ENCODE measurements at places on chromosomes 3 and 15. TPM values are rescaled to one million over a fixed set of nuclear protein-coding genes. Genes with fewer than 3 reads are reported as not detected.

The CTXN2 gene
- not detected for total RNA-seq

The IL17RC gene
- total RNA-seq: 21.3 TPM

The MAGI1 gene
- total RNA-seq: 15.7 TPM

The SLC15A2 gene
- 0.26 TPM for total RNA-seq

The PLSCR1 gene
- total RNA-seq: 43.9 TPM

The CPN2 gene
- total RNA-seq: not detected

GRCh38 chr15:40240619-40241221 lies 1.9 kb downstream of the PAK6 start:
- DNase-seq: no peak

GRCh38 chr15:28921919-28922706 lies 36.3 kb downstream of the APBA2 start:
- DNase-seq: no peak

GRCh38 chr3:64814351-64814750 lies 126.6 kb upstream of the ADAMTS9 start:
- DNase-seq: no peak

- DNase-seq: no peak
These were observed 37.4 kb downstream of the KLHL25 start for GRCh38 chr15:85757073-85757938.

GRCh38 chr15:75034615-75035014 lies 11.2 kb downstream of the PPCDC start:
- no peak for DNase-seq

DNA sequence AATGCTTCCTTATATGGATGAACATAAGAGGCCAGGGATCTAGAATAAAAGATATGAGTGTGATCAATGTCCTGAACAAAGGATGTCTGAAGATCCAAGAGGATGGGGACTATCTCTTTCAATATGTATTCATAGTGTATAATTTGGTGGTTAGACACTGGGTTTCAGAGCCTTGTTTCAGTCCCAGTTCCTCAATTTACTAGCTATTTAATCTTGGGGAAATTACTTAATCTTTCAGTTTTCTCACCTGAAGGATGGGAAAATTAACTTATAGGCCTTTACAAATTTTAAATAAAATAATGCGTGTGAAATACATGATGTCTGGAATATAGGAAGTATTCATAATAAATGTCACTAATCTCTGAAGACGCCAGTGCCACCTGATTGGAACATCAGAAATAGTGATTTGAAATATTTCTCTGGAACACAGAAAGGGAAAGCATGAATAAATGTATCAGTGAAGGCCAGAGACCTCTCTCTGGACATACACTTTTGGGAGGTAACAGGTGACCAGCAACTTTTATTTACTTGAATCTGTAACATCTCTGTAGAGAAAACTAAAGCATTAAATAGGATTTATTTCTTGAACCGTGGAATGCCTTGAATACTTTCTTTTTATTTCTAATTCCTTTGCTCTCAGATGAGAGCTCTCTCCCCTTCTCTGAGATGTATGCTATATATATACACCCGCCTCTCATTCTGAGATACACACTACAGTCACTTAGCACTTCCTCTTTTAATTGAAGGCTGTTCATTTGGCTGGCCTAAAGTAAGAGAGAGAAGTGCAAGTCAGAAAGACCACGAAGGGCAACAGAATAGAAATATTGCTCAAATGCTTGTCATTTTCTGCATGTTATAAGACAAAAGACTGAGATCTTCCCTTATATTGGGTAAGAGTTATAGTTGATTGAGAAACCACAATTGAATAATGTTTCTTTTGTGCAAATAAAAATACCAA lies 407.1 kb downstream of the LSAMP start:
- no peak for DNase-seq

DNA sequence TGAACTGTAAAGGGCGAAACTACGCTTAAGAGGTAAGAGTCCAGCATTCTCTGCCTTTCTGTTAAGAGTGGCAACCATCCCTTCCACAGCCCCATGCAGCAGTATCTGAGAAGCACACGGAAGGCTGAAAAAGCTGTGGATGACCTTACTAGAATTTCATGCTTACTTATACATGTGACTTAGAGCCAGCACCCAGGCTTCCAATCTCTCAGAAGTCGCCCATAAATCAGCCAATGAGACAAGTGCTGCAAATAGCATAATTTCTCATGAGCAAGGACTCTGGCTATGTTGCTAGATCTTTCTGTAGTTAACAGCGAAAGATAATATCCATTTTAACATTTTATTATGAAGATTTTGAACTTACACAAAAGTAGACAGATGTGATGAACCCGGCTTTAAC lies 65.3 kb downstream of the IGF2BP2 start:
- DNase-seq: no peak

Measured in fibroblast of lung (primary cell).